ENCODE measurements at places on chromosomes 13 and 19. TPM values are rescaled to one million over a fixed set of nuclear protein-coding genes. Genes with fewer than 3 reads are reported as not detected.

GRCh38 chr13:44051918-44052675 lies 172.4 kb downstream of the LACC1 start:
- H3K27me3 ChIP-seq = no peaks in the 10 kb centered on the region
- peak overlapping the region; percentile 88 for H3K27ac ChIP-seq
- peaks cover 8% of the 10 kb centered on the region for H3K4me1 ChIP-seq
- H3K36me3 ChIP-seq = no peaks in the 10 kb centered on the region
- H3K4me3 ChIP-seq = no peak overlapping the region
- no peak for DNase-seq

- H3K4me3 ChIP-seq = no peak overlapping the region
- no peaks in the 10 kb centered on the region for H3K36me3 ChIP-seq
- no peak for DNase-seq
These were observed 339.5 kb downstream of the DCT start for GRCh38 chr13:94140027-94140426.

DNA sequence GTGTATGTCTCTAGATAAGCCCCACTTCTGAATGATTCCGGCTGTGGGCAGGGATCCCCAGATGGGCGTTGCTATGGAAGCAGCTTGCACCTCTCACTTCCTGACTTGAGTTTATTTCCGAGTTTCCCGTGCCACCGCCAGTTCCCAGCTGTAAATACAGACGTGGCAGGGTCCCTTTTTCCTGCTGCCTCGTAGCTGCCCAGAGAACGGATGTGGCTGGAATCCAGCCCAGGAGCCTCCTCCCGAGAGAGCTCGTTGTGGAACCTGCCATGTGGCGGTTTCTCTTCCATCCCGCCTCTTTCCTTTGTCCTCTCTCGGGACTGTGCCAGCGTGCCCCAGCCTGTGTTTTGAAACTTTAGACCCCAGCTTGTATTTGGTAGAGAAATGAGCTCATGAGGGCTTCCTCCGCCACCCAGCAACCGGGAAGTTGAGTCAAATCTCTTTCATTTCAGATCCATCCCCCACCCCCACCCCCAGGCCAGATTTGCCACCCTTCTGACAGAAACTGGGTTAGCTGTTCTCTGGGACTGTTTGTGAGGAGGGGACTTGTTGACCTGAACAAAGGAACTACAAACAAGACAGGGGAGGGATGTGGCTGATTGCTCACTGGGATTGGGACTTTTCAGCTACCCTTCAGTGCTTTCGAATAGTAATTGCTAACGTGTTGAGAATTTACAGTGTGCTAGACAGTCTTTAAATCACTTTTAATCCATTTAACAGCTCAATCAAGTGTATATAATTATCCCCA lies 96.6 kb downstream of the SIPA1L3 start:
- peak; percentile 81 for DNase-seq
- peak overlapping the region; percentile 98 for H3K27ac ChIP-seq
- H3K4me1 ChIP-seq = peaks cover 2% of the 10 kb centered on the region
- peak overlapping the region; percentile 69 for H3K4me3 ChIP-seq
- no peaks in the 10 kb centered on the region for H3K36me3 ChIP-seq

GRCh38 chr19:7916103-7916954 lies 1.7 kb downstream of the TGFBR3L start:
- no peak overlapping the region for H3K27ac ChIP-seq
- H3K4me1 ChIP-seq = peaks cover 4% of the 10 kb centered on the region
- peak; percentile 85 for DNase-seq
- no peak overlapping the region for H3K4me3 ChIP-seq
- peaks cover 44% of the 10 kb centered on the region for H3K27me3 ChIP-seq

DNA sequence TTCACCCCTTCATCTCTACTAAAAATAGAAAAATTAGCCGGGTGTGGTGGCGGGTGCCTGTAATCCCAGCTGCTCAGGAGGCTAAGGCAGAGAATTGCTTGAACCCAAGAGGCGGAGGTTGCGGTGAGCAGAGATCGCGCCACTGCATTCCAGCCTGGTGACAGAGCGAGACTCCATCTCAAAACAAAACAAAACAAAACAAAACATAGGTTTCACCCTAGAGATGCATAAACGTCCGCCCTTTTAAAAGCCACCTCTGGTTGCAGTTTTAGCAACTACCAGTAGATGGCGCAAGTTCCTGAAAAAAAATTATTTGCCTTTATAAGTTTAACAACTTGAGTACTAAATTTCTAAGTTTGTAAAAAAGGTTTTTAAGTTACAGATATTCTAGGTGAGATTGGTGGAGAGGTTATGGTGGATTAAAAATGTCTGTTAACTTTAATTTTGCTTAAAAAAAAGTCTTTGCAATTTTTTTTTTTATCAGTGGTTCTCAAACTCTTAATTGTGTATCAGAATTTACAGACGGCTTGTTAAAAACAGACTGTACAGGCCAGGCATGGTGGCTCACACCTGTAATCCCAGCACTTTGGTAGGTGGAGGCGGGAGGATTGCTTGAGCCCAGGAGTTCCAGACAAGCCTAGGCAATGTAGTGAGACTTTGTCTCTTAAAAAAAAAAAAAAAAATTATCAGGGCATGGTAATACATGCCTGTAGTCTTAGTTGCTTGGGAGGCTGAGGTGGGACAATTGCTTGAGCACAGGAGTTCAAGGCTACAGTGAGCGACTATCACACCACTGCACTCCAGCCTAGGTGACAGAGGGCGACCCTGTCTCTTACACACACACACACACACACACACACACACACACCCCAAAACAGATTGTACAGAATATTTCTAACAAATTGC lies 42.1 kb downstream of the NAA16 start:
- peak; percentile 73 for DNase-seq
- no peaks in the 10 kb centered on the region for H3K4me1 ChIP-seq
- H3K27me3 ChIP-seq = no peaks in the 10 kb centered on the region

Gene DKKL1
- 2.1 TPM for total RNA-seq

DNA sequence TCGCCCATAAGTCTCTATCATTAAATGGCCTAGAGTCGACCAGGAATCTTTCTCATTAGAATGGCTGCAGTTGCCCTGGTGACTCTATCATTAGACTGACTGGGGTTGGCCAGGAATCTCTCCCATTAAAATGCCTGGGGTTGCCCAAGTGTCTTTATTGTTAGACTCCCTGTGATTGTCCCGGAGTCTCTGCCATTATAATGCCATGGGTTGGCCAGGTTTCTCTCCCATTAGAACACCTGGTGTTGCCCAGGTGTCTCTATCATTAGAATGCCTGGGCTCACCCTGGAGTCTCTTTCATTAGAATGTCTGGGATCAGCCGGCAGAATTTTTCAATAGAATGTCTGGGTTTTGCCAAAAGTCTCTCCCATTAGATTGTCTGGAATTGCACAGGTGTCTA lies 1459.3 kb downstream of the UQCRFS1 start:
- no peak for DNase-seq
- H3K4me3 ChIP-seq = no peak overlapping the region
- no peaks in the 10 kb centered on the region for H3K36me3 ChIP-seq
- H3K27ac ChIP-seq = no peak overlapping the region
- H3K27me3 ChIP-seq = no peaks in the 10 kb centered on the region
- H3K4me1 ChIP-seq = no peaks in the 10 kb centered on the region

- H3K27ac ChIP-seq = no peak overlapping the region
- no peaks in the 10 kb centered on the region for H3K27me3 ChIP-seq
- no peak overlapping the region for H3K4me3 ChIP-seq
These were observed 78.7 kb downstream of the GNG7 start for GRCh38 chr19:2623798-2624197.

DNA sequence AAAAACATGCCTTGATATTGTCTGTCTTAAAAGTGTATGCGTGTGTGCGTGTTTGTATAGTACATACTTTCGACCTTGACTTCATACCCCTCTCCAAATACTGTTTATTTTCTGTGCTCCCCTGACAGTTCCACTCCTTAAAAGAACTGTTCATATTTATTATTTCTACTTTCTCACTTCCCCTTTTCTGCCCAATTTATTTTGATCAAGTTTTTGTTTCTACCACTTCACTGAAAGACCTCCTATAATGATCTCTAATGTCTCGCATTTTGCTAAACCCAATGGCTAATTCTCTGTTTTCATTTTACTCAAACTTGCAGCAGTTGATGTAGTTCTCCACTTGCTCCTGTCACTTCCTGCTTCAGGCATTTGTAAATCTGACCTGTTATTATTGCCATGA lies 426.1 kb upstream of the KLF12 start:
- peaks cover 3% of the 10 kb centered on the region for H3K4me1 ChIP-seq
- no peak overlapping the region for H3K4me3 ChIP-seq
- H3K27me3 ChIP-seq = no peaks in the 10 kb centered on the region
- H3K27ac ChIP-seq = no peak overlapping the region
- H3K36me3 ChIP-seq = no peaks in the 10 kb centered on the region

GRCh38 chr13:111537843-111538499 lies 217.5 kb downstream of the TEX29 start:
- H3K27ac ChIP-seq = no peak overlapping the region
- H3K4me1 ChIP-seq = no peaks in the 10 kb centered on the region
- H3K4me3 ChIP-seq = no peak overlapping the region
- no peak for DNase-seq

Gene ZNF709
- total RNA-seq = 7.3 TPM

Measured in endodermal cell (in vitro differentiated cells).